Left forelimb (tissue), 1 donor: ENCODE measurements at places on chromosomes 2 and 18.

- no peak for DNase-seq
Measured at GRCh38 chr2:158651358-158652057, 143.6 kb upstream of the DAPL1 start.

GRCh38 chr2:70123051-70123828, 36.0 kb downstream of the PCBP1 start:
- peak; percentile 85 for DNase-seq

DNA sequence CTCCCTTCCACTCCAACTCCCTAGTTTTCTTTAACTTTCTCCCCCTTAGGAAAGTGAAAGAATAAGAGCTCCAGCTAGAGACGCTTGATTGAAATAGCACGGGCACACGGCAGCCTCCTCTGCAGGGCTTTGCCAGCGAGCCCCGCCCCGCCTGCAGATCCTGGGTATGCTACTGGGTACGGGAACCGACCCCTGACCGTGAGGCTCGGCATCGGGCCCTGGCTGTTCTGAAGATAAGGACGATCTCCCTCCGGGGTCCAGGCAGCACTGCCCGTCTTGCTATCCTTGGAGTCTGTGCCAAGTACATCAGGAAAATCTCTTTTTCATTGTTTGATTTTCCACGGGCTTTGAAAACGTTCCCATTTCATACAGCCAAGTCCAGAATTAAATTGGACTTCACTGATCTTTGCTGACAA, 284.5 kb downstream of the MTX2 start:
- peak; percentile 82 for DNase-seq

DNA sequence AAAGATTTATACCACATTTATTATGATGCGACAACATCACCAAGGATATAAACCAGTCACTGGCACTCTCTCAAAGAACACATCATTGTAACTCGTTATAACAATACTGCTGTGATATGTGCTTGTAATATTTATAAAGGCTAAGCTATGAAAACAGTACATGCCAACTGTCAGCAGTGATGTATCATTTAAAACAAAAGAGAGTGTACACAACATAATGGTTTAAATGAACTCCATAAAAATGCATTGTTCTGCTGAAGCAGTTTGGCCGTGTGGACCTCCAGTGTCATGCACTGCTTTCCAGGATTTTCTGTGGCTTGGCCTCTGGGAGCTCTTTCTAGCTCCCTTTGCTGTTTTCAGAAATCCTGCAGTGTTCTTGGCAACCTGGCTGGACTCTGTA, 215.6 kb downstream of the MTX2 start:
- DNase-seq = no peak

- no peak for DNase-seq
Measured at GRCh38 chr2:217746808-217747207, 256.0 kb downstream of the TNS1 start.

GRCh38 chr18:8856769-8857393, 151.5 kb downstream of the MTCL1 start:
- DNase-seq = no peak
